ENCODE measurements at places on chromosomes 1 and 21.

DNA sequence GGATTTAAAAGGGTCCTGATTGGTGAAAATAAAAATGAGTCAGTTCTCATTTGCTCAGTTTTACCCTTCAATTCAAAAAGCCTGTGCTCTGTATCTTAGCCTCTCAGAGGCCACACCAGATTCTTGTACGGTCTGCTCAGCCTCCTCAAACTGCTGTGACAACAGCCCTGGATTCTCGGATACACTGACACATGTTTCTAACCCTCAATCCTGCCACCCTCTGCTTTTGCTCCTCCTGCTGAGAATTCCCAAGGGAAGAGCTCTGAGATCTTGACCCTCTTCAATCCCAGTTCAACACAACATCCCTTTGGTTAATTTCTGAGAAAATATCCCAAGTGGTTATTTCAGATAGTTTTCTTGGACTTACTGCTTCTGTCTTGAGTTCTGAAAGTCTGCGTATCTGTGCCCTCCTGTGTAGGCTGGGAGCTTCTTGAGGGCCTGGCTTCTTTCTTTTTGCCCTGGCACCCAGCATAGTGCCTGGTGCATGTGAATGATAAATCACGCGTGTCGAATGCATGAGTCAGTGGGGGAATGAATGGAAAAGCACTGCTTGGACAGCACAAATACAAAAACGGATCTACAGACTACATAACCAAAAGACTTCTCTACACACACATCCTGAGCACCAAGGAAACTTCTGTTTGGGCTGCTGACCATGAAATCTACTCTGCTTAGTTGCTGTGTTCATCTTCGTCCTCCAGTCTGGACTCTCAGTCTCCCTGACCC, 24.5 kb downstream of the IRF2BP2 start:
- DNase-seq, result no peak

- DNase-seq, result no peak
Observed at GRCh38 chr1:7079637-7080036, 294.4 kb downstream of the CAMTA1 start.

- DNase-seq, result no peak
Observed at GRCh38 chr21:42062236-42063022, 8.7 kb upstream of the UMODL1 start.

GRCh38 chr1:2203671-2204414, 9.3 kb upstream of the FAAP20 start:
- no peak for DNase-seq

DNA sequence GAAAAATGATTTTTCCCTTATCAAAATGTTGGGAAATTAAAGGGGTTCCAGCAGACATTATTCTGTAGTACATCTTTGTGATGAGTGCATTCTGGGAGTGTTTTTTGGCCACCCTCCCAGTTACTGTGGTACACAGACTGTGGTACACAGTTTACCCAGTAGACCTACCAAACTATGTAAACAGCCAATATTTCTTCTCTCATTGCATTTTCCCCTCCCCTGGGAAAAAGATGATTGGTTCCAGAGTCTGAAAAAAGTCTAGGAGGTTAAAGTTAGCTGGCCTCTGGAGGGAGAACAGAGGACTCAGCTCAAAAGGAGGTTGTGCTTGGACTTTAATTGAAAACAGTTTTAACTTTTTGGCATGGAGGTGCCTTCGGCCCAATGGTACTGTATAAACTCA, 42.5 kb downstream of the PGM1 start:
- DNase-seq, result no peak

DNA sequence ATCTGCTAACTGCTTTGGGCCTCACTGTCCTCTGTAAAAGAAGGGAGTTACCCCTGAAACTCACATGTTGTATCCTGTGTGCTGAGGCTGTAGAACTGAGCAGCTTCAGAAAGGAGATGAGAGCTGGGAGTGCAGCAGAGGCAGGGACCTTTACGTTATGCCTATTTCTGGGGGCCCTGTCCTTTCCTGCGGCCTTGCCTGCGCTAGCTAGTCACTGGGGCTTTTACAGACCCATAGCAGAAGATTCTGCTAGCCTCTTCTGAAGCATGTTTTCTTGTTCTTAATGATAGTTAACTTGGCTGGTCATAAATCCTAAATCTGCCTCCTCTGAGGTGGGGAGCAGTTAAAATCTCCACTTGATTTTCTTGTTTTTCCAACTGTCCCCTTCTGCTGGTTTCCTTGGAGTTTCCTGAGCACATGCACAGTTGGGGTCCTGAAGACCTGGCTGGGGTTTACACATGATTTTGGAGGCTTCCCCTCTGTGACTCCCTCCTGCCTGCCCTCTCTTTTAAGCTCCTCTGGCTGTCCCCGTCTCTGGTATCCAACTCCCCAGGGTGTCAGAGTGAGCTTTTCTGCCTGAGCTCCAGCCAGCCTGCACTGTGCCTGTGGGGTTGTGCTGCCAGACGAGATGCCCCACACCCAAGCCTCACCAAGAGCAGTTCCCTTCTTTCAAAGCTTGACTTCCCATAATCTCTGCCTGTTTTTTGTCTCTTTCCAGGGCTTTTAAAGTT, 76.6 kb downstream of the NOS1AP start:
- DNase-seq, result no peak

- DNase-seq, result no peak
Observed at GRCh38 chr1:203692565-203693470, 66.2 kb downstream of the ATP2B4 start.

DNA sequence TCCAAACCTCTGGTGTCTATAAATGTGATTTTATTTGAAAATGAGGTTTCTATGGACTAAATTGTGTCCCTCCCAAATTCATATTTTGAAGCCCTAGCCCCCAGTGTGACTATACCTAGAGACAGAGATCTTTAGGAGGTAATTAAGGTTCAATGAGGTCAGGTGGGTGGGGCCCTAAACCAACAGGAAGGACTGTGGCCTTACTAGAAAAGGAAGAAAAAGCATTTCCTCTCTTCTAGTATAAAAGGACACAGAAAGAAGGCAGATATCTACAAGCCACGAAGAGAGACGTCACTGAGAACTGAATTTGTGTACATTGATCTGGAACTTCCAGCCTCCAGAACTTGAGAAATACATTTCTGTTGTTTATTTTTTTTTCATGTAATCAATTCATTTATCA, 123.1 kb upstream of the RUNX1 start:
- DNase-seq, result no peak

GRCh38 chr1:157289424-157290105, 151.4 kb upstream of the ETV3 start:
- no peak for DNase-seq

DNA sequence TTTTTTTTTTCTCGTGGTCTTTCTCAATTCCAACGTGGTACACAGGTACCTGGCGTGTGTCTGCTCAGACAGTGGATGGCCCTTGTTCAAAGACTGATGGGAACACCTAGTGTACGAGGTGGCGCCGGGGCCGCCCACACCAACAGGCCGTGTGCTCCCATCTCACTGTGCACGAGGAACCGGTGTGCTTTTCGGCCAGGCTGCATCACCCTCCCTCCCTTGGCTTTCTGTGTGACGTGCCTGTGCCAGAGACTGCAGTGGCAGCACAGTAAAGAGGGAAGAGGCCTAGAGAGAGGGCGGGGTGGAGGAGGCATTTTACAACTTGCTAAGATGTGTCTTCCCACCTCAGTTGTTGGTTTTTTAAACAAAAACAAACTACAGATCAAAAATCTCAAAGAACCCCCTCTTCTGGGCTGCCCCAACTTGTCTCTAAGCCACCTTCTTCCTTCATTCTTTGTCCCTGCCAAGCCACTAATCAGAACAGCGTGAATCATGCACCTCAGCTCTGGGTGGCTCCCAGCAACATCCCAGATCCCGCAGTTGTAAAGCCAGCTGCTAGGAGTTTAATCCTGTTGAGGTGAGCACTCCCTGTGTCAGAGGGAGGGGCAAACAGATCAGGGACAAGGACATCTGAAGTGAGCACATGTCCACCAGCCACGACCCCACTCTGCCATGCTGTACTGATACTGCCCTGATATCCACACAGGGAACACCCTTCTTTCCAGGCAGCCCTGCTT, 20.7 kb downstream of the IRF2BP2 start:
- no peak for DNase-seq

DNA sequence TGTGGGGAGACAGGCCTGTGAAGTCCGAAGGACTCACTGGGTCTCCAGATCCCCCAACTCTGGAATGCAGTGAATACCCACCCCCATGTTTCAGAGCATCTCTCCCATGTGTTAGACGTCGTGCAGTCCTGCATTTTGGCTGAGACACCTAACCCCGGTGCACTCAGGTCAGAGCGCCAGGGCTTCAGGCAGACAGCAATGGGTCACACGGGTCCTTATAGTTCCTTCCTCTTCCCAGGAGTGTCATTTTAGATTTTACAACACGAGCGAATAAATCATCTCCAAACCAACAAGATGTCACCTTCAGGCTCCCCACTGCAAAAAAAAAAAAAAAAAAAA, 5.1 kb downstream of the PRRX1 start:
- no peak for DNase-seq

- DNase-seq, result no peak
Observed at GRCh38 chr1:198102454-198102827, 54.4 kb upstream of the NEK7 start.

DNA sequence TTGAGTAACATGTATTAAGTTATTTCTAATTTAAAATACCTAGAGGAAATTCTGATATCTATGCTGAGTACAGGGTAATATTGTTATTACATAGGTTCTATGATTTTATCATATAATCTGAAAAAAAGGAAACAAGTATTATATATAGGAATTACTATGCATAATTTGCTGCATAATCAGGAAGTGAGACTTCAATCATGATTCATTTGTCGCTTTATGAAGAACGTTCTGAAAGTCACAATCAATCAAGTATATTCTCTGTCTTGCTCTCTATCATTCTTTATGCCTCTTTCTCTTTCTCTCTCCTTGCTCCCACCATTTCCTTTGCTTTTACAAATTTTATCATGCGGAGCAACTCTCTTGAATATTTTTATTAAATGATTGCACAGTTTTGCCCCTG, 1130.3 kb downstream of the PLA2G4A start:
- DNase-seq, result no peak

GRCh38 chr21:26967062-26967913, at the start of gene ADAMTS5:
Gene ADAMTS5, minus strand, starts transcription at chr21:26967088. Its CDS starts 697 bp downstream, at chr21:26966391.
- DNase-seq, result no peak

All from SHP77 (cell line).